ENCODE measurements at places on chromosomes 2 and 18. TPM values are rescaled to one million over a fixed set of nuclear protein-coding genes. Genes with fewer than 3 reads are reported as not detected.
A peak's percentile ranks its signal among the peaks of the same experiment; 100 is the strongest.

POU3F3 gene
- 118 TPM for total RNA-seq

DSC2 gene
- total RNA-seq = 19.8 TPM

LYPD6B gene
- 9.4 TPM for total RNA-seq

MITD1 gene
- total RNA-seq = 29.1 TPM

GRHL1 gene
- 6.0 TPM for total RNA-seq

GRCh38 chr2:208274748-208275147, 8.7 kb downstream of the PIKFYVE start:
- peaks cover 18% of the 10 kb centered on the region for H3K36me3 ChIP-seq
- H3K4me3 ChIP-seq = no peak overlapping the region
- H3K27me3 ChIP-seq = no peaks in the 10 kb centered on the region

GRCh38 chr18:2908946-2909335, 62.1 kb downstream of the EMILIN2 start:
- no peak overlapping the region for H3K4me3 ChIP-seq
- DNase-seq = no peak
- H3K36me3 ChIP-seq = no peaks in the 10 kb centered on the region
- peaks cover 2% of the 10 kb centered on the region for H3K4me1 ChIP-seq

- H3K4me1 ChIP-seq = no peaks in the 10 kb centered on the region
- DNase-seq = no peak
- no peaks in the 10 kb centered on the region for H3K27me3 ChIP-seq
- no peaks in the 10 kb centered on the region for H3K36me3 ChIP-seq
- H3K4me3 ChIP-seq = no peak overlapping the region
- no peak overlapping the region for H3K27ac ChIP-seq
Observed at GRCh38 chr2:231373184-231373583, 22.3 kb upstream of the B3GNT7 start.

DNA sequence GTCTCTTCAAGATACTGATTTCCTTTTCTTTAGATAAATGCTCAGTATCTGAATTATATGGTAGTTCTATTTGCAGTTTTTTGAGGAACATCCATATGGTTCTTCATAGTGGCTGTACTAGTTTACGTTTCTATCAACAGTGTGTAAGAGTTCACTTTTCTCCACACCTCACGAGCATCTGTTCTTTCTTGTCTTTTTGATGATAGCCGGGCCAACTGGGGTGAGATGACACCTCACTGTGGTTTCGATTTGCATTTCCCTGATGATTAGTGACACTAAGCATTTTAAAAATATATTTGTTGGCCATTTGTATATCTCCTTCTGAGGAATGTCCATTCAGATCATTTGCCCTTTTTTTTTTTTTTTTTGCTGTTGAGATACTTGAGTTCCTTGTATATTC, 458.8 kb downstream of the SETBP1 start:
- no peak overlapping the region for H3K4me3 ChIP-seq
- no peak for DNase-seq
- H3K27ac ChIP-seq = no peak overlapping the region
- H3K4me1 ChIP-seq = no peaks in the 10 kb centered on the region
- H3K27me3 ChIP-seq = no peaks in the 10 kb centered on the region

DNA sequence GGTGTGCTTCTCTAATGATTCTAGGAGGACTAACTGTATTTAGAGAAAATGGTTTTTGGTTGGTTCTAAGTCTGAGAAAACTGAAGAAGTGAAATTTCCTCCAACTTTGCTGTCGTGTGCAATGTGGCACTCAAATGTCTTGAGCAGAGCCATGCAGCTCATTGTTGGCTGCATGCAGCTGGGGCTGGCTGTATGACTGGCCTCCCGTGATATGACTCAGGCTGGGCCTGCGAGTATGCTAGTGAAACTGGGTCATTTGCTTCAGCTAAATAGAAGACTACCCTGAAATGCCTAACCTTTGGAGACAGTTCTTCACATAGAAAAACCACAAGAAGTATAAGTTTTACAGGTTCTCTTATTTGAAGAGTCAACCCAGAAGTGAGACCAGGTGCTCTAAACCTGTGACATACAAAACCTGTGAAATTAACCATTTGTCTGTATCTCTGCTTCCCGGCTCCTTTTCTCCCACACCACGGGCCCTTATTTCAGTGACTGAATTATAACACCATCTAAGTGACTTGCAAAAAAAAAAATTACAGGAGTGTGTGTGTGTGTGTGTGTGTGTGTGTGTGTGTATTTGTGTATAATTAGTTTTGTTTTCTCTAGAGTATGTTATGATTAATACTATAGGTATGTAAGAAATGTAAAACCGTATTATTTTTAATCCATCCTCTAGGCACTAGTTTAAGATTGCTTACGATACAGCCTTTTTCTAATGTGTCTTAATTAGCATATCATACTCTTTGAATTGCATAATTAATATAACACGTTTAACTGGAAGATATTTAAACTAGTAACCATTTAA, 15.9 kb downstream of the POLI start:
- no peaks in the 10 kb centered on the region for H3K27me3 ChIP-seq
- H3K4me3 ChIP-seq = no peak overlapping the region
- H3K27ac ChIP-seq = no peak overlapping the region
- no peaks in the 10 kb centered on the region for H3K4me1 ChIP-seq
- no peak for DNase-seq

GRCh38 chr18:63148449-63149301, 170.9 kb downstream of the BCL2 start:
- no peaks in the 10 kb centered on the region for H3K36me3 ChIP-seq
- peaks cover 10% of the 10 kb centered on the region for H3K4me1 ChIP-seq
- no peak overlapping the region for H3K4me3 ChIP-seq
- H3K27ac ChIP-seq = peak overlapping the region; percentile 5
- H3K27me3 ChIP-seq = no peaks in the 10 kb centered on the region

- H3K27me3 ChIP-seq = no peaks in the 10 kb centered on the region
- peaks cover 7% of the 10 kb centered on the region for H3K4me1 ChIP-seq
- peak; percentile 77 for DNase-seq
- H3K4me3 ChIP-seq = no peak overlapping the region
- H3K27ac ChIP-seq = no peak overlapping the region
Observed at GRCh38 chr18:42038936-42039335, 83.9 kb downstream of the PIK3C3 start.

GRCh38 chr2:70123051-70123828, 36.0 kb downstream of the PCBP1 start:
- H3K36me3 ChIP-seq = no peaks in the 10 kb centered on the region
- H3K27me3 ChIP-seq = no peaks in the 10 kb centered on the region
- peak overlapping the region; percentile 94 for H3K27ac ChIP-seq
- H3K4me3 ChIP-seq = peak overlapping the region; percentile 70

DNA sequence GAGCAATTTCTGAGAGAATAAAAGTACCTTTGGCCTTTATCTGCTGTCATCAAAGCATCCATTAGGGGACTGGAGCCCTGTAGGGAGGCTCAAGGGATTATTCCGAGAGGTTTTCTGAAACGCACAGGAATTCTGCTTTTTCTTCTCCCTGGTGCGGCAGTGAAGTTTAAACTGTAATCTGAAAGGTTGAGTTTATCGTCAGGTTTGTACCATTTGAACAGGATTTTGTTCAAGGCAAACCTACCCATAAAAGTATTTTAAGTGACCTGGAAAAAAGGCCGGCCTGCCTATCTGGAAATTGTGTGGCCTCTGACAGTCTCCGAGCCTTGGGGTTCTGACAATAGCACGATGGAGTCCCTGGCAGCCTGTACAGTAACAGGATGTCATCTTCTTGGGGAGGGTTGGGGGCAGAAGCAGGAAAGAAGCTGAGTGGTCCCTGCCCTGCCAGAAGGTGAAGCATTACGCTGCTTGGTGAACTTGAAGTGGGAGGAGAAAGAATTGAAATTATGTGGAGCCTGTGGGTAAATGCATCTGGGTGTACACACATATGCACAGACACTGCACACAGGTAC, 272.0 kb downstream of the CYRIA start:
- H3K4me3 ChIP-seq = no peak overlapping the region
- no peaks in the 10 kb centered on the region for H3K27me3 ChIP-seq
- H3K27ac ChIP-seq = no peak overlapping the region
- no peaks in the 10 kb centered on the region for H3K36me3 ChIP-seq

- H3K36me3 ChIP-seq = no peaks in the 10 kb centered on the region
- no peaks in the 10 kb centered on the region for H3K27me3 ChIP-seq
- peak overlapping the region; percentile 64 for H3K27ac ChIP-seq
- peaks cover 3% of the 10 kb centered on the region for H3K4me1 ChIP-seq
Observed at GRCh38 chr2:238596571-238597551, 170.1 kb downstream of the ASB1 start.

DNA sequence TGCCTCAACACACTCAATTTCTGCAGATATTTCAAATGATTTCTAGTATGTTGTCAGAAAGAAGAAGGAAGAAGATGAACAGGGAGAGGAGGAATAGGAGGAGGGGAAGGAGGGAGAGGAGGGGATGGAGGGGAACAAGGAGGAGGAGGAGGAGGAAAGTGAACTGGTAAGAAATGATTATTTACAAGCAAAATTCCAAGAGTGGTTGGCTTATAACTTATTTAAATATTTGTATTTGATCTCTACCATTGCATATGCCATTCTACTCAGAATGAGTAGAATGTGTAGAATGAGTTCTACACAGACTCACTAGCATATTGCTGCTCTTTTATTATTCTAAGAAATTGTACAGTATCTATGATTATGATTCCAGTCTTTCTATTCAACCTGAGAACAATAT, 866.2 kb upstream of the DDX18 start:
- H3K27me3 ChIP-seq = no peaks in the 10 kb centered on the region
- H3K4me1 ChIP-seq = no peaks in the 10 kb centered on the region
- DNase-seq = no peak
- no peak overlapping the region for H3K4me3 ChIP-seq

DNA sequence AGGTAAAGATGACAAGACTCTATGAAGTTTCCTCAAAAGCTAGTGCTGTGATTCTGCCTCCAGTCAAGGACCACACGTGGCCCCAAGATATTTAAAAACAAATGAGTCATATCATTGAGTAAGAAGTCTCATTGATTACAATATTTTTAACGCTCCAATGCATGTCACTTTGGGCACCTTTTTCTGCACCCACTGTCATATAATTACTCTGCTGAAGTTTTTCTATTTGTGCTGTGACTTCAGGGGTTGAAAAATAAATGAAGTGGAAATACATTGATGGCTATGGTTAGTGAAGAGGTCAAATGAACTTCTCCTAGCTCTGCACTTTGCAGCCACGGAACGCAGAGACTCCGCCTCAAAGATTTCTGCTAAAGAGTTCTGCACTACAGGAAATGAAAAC, 344.3 kb upstream of the KYNU start:
- no peaks in the 10 kb centered on the region for H3K36me3 ChIP-seq
- H3K4me3 ChIP-seq = no peak overlapping the region
- no peak for DNase-seq
- H3K27me3 ChIP-seq = no peaks in the 10 kb centered on the region

DNA sequence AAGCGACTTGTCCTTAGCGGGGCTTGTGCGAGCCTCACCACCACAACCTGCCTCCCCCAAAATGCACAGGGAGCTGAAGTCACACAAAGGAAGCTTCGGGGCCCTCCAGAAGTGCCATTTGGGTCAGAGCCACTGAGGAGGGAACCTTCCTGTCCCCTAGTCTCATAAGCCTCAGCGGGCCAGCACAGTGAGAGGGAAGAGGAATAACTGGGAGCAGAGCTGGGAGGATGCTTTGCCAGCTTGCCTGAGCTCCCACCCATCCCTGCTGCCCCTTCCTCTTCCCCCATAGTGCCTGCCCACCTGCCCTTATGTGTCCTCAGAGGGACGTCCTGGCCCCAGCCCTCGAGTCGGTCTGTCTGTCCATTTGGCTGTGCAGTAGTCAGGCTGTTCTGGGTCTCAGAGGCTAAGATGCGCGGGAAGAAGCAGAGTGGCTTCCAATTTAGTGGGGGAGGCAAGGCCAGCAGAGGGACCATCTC, 51.8 kb upstream of the GPR17 start:
- no peak overlapping the region for H3K4me3 ChIP-seq
- no peaks in the 10 kb centered on the region for H3K27me3 ChIP-seq
- no peak overlapping the region for H3K27ac ChIP-seq

DNA sequence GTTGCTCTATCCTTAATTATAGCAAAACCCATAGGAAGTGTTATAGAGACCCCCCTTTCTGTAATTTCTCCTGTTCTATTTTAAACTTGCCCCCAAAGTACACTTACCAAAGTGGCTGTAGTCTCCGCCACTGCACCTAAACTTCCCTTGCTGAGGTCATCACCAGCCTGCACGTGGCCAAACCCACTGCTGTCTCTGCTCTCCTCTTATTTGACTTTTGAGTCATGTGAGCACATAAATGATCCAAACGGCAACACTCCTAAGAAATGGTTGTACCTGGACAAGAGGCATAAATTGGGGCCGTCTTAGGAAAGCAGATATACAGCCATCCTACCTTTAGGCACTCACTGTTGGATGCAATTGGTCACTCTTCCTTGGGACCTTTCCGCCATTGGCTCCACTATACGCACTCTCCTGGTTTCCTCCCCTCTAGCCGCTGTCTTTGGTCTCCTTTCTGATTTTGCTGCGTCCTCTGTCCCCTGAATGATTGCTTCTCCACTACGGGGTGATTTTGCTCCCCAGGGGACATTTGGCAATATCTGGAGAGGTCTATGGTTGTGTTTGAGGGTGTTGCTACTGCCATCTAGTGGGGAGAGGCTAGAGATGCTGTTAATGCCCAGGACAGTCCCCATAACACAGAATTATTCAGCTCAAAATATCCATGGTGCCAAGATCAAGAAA, 19.2 kb upstream of the IL36G start:
- DNase-seq = peak; percentile 67
- no peaks in the 10 kb centered on the region for H3K4me1 ChIP-seq
- no peak overlapping the region for H3K4me3 ChIP-seq
- no peaks in the 10 kb centered on the region for H3K27me3 ChIP-seq
- H3K36me3 ChIP-seq = no peaks in the 10 kb centered on the region
- H3K27ac ChIP-seq = no peak overlapping the region
